Left renal cortex interstitium (tissue), 4 donors: ENCODE measurements at places on chromosomes 3 and 15. TPM values are rescaled to one million over a fixed set of nuclear protein-coding genes. Genes with fewer than 3 reads are reported as not detected.
A peak's percentile ranks its signal among the peaks of the same experiment; 100 is the strongest.

DNA sequence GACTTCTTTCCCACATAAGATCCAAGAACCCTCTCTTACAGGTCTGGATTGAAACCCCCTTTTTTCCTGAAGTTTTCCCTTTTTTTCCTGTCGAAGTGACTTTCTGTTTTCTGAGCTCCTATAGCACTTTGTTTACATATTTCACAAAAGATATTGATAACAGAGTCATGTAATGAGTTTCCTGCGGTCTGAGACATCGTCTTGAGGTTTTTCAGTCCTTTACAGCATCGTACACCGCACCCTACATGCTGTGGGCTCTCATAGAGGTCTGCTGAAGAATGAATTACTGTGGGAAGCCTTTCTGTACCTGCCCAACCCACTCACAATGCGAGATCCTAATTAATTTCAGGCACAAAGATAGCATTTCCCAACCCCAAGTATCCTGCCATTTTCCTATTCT, 53.1 kb downstream of the MCF2L2 start:
- DNase-seq: no peak

DNA sequence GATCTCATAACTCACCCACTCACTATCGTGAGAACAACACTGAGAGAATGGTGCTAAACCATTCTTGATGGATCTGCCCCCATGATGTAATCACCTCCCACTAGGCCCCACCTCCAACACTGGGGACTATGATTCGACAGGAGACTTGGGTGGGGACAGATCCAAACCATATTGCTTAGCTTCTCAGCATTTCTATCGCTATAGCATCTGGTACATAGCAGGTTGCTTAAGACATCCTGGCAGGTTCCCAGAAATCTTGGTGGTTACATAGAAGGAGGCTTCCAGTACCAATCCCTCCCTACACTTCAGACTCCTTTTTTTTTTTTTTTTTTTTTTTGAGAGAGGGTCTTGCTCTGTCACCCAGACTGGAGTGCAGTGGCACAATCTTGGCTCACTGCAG, 487.8 kb downstream of the EDEM1 start:
- no peak for DNase-seq

PLSCR5 gene
- not detected for polyA plus RNA-seq

DNA sequence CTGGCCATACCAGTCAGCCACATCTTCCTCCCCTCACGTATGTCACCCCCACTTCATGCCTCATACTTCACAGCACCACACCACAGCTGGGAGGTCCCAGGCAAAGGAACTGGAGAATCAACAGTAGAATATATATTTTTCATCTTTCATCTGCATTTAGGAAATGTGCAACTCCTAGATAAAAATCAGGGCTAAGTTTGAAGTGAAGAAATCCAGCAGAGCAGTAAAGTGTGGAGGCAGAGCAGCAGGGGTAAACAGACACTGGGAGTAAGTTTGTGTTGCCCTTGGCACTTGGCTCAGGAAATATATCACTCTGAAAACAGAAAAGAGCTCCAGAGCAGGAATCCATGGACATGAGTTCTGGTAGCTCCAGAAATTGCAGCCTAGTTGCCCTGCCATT, 2.8 kb upstream of the HERC1 start:
- DNase-seq: no peak

GRCh38 chr15:61011576-61012336, 217.3 kb downstream of the RORA start:
- DNase-seq: no peak

GRCh38 chr3:150970665-150971324, 1.7 kb downstream of the CLRN1 start:
- DNase-seq: no peak

CD276 gene
- polyA plus RNA-seq: 188 TPM

RAMAC gene
- 43.5 TPM for polyA plus RNA-seq

GRCh38 chr3:126342991-126343648, 14.1 kb downstream of the KLF15 start:
- no peak for DNase-seq

- DNase-seq: no peak
These were observed 12.8 kb downstream of the ADPGK start for GRCh38 chr15:72770673-72771328.

ARIH1 gene
- 174 TPM for polyA plus RNA-seq

DNA sequence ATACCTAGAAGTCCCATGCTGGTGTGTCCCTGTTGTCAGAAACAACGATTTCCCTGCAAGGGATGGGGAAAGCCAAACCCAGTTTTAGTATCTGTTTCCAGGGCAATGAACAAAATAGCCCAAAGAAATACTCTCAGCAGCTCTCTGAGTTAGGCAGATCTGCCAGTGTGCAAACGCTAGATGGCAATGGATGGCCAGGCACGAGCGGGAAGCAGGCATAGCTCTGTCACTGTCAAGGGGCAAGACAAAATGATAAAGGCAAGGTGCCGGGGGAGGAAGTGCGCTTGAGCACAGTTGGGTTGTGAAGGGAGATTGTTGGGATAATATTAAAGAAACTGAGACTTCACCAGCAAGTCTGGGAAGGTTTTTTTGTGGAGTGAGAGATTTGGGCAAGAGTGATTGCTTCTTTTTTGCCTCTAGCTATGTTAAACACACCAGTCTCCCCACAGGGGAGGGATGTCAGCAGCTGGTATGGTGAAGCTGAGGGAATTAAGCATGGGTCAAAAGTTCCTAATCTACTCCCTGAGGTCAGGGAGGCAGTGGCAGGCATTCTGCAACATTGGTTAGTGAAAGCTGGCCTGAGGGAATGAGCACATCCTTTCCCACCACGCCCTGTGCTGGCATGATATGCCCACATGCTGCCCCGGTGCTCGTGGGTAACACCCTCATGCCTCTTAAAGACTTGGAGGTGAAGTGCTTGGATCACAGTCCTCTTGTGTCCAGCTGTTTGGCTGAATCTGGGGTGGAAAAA, 117.5 kb downstream of the PDCD6IP start:
- no peak for DNase-seq

DNA sequence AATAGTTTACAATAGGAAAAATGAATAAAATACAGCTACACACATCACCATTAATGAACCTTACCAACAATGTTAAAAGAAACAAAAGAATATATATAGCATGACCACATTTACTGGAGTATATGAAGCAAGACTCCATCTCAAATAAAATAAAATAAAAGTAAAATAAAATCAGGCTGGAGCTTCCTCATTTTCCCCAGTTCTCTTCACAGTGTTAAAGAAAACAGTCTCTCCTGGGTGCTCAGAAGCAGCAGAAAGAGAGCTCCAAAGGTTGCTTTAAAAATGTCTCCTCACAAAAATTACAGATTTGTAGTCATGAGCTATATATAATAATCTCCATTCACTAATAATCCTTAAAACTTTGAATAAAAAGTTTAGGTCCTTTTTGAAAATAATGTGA, 48.8 kb downstream of the PIK3CB start:
- DNase-seq: no peak

- no peak for DNase-seq
These were observed 34.2 kb downstream of the KAT2B start for GRCh38 chr3:20074226-20075063.

- DNase-seq: no peak
These were observed 23.1 kb upstream of the PDCD7 start for GRCh38 chr15:65156692-65157091.

GRCh38 chr3:81302045-81302444, 459.4 kb downstream of the GBE1 start:
- no peak for DNase-seq

DNA sequence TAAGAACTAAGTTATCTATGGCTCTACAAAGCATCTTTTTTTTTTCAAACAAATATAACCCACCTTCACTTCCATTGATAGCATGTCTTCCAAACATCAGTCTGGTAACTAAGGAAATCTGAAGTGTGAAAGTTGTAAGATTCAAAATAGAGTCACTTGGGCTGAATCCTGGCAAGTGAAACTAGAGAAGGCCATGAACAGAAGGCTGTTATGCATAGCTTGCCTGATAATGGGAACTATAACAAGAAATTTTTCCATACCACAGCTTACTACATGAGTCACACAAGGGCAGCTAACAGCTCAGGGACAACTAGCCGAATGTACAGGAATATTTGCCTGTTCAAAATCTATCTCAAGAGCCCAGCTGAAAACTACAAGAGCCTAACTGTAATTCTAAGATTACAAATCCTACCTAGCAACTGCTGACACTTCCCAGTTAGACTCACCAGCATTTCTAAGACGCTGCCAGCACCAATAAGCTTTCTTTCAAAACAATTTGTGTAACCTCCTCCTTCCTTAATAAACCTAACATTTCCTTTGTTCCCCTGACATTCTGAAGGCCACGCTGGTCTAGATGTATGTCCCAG, 1066.5 kb downstream of the PLOD2 start:
- DNase-seq: peak; percentile 25

DNA sequence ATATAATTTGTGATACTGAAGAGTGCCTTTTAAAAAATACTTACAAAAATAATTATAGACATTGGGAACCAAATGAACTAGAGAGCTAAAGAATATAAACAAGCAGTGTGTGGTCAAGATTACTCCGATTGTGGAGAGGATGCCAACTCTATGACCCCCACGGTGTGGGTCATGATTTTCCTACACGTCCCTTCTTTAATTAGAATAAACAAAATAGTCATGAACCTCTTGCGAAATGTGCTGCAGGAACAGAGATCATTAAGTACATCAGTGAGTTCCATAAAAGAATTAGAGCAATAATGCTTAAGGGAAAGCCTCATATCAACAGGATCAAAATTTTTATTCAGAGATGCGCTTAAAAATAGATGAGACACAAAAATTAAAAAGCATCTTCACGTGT, 476.6 kb upstream of the ROBO1 start:
- DNase-seq: no peak

MYO5C gene
- polyA plus RNA-seq: 26.5 TPM

DNA sequence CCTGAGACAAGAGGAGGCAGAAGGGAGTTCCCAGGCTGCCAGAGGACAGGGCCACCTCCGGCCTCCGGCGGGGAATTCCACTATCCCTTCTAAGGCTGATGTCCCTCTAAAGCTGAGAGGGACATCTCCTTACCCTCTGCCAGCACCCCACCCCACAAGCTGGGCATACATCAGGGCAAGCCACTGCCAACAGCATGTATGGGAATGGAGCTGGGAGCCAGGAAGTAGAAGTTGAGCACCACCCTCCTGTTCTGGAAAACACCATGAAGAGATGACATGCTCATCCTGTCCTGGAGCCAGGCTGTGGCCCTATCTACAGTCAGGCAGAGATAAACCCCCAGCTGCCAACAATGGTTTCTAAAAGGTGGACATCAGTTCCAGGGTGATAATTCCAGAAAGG, 7.1 kb downstream of the PLCD1 start:
- no peak for DNase-seq

GRCh38 chr3:19022546-19022945, 125.8 kb upstream of the KCNH8 start:
- DNase-seq: no peak

- DNase-seq: peak; percentile 61
These were observed 1.5 kb upstream of the LIMD1 start for GRCh38 chr3:45592830-45593707.

GRCh38 chr3:99708207-99708745, 69.9 kb downstream of the COL8A1 start:
- no peak for DNase-seq

TLR9 gene
- polyA plus RNA-seq: 0.17 TPM

FBXL22 gene
- 2.0 TPM for polyA plus RNA-seq

DNA sequence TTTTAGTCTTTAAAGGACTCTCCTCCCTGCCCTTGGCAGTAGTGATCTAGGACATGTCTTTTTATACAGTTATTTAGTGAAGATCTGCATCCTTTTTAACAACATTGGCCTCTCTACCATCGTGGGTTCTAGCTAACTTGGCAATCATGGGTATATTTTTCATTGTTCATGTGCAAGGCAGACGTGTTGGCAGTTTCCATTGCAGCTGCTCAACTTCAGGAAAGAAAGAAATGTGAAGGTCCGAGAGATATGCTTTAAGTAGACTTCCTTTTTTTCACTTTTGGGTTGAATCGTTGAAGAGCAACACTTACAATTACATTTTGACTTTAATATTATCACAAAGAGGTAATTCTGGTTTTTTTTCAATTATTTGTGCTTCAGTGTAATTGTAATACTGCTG, 172.6 kb downstream of the SATB1 start:
- no peak for DNase-seq

CCDC39 gene
- polyA plus RNA-seq: 9.2 TPM

DNA sequence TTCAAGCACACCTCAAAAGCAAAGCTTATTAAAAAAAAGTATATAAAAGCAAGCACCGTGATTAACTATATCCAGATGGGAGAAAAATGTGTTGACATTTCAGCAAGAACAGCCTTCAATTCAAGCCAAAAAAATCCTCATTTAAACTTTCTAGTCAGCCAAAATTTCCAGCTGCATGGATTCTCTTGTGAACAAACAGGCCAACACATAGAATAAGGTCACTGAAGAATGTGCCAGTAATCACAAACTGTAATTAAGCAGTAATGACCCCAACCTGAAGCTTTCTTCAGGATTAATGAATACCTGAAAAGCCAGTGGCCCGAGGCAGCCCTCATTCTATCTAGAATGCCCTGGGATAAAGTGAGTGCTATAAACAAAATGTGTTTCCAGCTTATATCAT, 130.7 kb upstream of the KCNMB2 start:
- DNase-seq: peak; percentile 57

DNA sequence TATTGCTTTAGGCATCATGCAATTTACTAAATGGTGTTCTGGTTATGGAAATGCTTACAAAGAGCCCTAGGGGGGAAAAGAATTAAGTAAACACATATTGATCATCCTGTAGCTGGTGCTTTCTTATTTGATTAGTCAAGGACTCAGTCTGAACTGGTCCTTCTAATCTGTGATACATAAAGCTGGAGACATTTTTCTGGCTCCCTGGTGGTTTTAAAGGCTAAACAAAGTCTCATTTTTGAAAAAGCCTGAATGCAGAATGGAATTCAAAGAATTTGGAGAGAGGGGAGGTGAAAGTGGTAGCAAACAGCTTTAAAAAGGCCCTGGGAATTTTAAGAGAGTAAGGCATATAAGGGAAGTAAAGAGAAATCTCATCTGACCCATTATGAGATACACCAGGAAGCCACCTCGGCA, 149.7 kb downstream of the RBMS3 start:
- peak; percentile 41 for DNase-seq

DNA sequence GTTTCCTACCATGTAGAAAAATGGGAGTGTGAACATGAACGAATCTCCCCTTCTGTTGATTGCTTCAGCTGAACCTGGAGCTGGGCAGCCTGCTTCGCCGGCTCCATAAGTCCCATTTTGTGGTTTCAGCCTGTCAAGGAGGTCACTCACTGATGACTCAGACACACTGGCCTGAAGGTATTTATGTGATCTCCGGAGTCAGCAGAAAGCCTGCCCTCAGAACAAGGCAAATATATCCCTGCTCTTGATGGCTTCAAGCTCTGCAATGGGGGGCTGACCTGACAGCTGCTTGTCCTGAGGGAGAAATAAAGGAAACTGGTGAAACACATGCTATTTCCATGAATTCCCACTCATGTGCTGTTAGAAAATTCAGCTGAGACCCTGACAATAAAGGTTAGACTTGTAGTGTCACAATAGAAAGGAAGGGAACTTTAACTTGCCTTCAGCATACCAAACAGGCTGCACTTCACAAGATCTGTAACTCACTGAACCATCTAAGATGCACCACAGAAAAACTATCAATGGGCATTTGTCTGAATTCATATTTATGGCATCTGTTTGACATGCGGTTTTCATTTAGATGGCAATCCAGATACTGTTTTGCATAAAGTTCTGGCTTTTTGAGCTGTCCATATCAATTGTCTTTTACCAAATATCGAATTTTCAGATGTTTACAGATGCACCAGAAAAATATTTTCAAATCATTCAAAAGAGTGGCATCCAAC, 282.0 kb upstream of the VEPH1 start:
- no peak for DNase-seq
